Neuronal stem cell (in vitro differentiated cells): ENCODE measurements at places on chromosomes 2 and 18.

GRCh38 chr2:237627441-237628246, at the start of gene LRRFIP1:
Gene LRRFIP1 (plus strand): TSS chr2:237627587. CDS start chr2:237627645, 58 bp downstream.
- no peak for DNase-seq

DNA sequence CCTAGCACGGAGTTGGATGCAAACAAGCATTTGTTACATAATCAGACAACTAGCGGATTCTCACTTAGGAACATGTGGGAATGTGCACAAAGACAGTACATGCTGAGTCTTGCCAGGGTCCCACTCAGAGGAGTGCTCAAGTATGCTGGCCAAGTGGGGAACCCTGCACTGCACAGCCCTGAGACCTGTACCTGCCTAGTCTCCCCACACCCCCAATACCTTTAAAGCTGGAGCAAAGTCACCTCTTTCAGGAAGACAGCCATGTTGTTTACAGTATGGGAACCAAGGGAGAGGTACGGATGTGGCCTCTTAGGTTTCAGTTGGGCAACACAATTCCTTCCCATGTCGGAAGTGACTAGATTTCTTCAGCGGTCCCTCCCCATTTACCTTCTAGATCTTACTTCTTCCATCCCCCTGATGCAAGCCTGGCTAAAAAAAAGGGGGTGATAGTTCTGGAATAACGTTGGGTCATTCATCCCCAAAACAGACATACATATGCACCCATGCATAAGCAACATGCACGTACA, 10.7 kb downstream of the CXCR1 start:
- DNase-seq = no peak

DNA sequence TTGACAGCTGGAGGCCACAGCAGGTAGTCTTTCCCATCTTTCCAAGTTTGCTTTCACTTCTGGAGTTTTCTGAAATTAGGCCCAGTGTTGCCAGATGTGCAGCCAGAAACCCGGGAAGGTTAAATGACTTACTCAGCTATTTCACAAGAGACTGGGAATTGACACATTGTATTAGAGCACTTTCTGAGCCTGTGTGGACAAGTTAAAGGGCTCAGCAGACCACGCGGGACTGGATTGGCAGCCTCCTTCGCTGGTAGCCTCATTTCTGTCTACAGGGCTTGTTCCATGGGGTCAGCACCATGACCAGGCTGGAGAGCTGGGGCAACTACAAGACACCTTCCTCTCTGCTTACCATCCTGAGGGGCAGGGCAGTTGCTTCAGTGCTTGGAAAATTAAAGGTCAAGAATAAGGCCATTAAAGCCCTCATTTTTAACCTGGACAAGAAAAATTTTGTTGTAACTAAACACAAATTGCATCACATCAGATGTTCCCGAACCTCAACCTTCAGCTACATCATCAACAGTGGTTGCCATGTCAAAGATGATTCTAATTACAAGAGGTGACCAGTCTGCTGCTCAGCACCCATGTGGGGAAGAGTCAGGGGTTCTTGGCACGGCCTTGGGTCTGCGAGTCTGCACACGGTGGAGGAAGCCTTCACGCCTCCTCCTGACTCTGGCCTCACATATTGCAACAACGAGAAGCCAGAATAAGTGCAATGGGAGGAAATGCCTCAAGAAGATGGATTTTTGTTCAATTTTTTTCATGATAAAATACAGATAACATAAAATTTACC, 279.5 kb upstream of the RAB6C start:
- DNase-seq = no peak

- DNase-seq = no peak
Observed at GRCh38 chr2:187949859-187950258, 341.8 kb upstream of the GULP1 start.

DNA sequence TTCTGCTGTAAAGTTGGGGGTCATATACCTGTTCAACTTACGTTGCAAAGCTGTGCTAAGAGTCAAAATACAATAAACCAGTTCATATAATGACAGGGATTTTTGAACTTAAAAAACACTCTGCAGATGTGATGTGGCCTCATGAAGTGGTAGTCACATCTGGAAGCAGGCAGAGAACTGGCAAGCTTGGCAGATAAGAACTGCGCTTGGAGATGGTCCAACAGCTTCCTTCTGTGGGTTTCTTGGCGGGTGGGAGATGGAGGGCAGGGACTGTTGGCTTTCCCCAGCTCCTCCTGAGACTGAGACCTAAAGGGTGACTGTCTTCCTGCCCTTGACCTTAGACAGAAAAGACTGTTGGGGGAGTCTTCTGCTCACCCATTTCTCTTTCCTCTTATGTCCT, 140.4 kb downstream of the CTIF start:
- no peak for DNase-seq

DNA sequence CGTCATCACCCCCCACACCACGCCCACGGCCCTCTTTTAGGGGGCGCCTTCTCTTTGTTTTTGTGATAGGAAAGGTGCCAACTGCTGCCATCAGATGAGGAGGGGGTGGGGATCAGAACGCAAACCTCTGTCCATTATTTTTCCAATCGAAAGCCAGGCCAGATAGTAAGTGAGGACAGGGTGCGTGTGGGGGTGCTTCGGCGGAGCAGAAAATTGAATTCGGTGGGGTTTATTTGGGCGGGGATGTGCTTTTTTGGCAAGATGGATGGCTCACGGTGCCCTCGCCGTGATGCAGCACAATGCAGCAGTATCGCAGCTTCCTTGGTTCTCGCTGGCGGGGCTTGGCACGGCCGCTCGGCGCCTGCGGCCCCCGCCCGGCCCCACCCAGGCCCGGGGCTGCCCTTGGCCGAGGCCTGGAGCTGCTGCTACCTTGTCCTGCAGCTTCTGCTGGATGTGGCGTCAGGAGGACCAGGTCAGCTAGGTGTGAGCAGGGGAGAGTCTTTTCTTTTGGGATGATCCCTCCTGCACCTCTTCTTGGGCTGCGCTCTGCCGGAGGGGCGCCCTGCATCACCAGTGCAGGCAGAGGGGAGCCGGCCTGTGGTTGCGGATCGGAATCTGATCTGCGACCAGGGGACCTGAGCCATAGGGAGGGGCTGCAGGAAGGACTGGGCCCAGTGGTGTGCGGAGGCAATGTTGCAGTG, 1.3 kb downstream of the SPTBN1 start:
- DNase-seq = peak; percentile 27

DNA sequence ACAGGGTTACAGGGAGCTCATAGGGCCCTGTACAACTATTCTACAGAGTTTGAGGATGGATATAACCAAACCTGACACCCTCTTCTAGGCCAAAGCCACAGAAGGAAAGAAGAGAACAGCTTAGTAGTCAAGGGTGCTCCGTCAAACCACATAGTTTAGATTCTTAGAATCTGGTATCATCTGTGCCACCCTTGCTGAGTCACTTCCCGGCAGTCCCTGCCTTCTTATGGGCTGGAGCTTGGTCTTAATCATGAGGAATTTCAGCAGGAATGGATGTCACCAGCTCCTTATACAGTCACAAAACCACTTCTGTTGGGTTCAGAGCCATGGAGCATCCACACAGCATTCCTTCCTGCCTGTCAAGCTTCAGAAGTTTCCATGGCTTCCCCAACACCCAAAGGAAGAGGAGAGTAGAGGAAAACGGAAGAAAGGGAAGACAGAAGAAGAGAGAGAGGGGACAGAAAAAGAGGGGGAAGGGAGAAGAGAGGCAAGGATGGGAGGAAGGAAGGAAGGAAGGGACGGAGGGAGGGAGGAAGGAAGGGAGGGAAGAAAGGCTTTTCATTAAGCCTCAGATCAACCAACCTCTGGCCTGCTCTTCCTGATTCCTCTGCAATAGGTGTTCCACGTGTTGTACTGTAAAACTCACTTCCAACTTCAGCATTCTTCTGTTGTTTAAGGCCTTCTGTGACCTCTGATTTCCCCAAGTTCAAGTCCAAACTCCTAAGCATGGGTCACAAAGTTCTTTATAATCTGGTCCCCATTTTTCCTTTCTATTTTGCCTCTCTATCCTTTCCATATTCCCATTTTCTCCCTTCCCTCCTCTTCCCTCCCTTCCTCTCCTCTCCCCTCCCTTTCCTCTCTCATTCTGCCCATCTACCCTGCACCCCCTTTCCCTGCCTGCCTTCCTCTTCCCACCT, 246.1 kb upstream of the TNP1 start:
- DNase-seq = no peak

DNA sequence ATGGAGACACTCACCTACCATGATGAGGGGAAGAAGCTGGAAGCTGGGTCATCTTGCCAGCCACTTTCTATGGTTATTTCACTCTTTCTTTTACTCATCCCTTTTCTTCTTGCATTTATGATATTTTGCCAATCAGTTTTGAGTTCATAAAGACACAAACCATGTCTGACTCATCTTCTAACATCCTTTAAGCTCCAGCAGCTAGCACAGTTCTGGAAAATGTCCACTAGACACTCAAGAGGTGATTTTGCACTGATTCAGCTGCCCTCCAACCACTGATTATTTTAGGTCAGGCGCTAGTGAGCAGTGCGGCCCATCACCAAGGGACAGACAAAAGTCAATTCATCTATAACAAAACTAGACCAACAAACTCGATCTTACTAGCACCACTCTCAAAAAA, 537.1 kb upstream of the ID2 start:
- DNase-seq = no peak

DNA sequence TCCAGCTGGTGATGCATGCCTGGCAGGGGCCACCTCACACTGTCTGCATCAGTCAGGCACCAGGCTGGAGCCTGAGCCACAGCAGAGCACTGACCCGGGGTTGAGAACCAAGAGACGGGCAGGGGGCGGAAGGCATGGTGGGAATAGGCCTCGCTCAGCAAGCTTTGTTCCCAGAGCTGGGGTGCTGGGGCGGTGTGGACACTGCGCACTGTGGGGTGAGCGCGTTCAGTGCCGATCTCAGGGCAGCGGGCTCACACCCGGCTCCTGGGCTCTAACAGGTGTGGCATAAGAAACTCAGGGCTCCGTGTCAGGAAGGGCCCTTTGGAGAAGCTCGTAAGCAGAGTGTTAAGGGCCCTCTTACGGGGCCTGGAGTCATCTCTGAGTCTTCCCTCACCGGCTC, 15.7 kb downstream of the SH3RF3 start:
- no peak for DNase-seq

- DNase-seq = no peak
Observed at GRCh38 chr2:96859681-96860064, 1.9 kb upstream of the ANKRD39 start.

- no peak for DNase-seq
Observed at GRCh38 chr18:28725876-28726275, 548.9 kb upstream of the CDH2 start.

- no peak for DNase-seq
Observed at GRCh38 chr2:66693076-66693965, 258.4 kb downstream of the MEIS1 start.

GRCh38 chr2:64918220-64918886, 70.8 kb upstream of the SLC1A4 start:
- DNase-seq = no peak
